Testis (tissue), 5 donors: ENCODE measurements at places on chromosomes 13 and 19. TPM values are rescaled to one million over a fixed set of nuclear protein-coding genes. Genes with fewer than 3 reads are reported as not detected.
A peak's percentile ranks its signal among the peaks of the same experiment; 100 is the strongest.

The NMRK2 gene
- 3.2 TPM for total RNA-seq

The ADAMTS10 gene
- 27.9 TPM for total RNA-seq

DNA sequence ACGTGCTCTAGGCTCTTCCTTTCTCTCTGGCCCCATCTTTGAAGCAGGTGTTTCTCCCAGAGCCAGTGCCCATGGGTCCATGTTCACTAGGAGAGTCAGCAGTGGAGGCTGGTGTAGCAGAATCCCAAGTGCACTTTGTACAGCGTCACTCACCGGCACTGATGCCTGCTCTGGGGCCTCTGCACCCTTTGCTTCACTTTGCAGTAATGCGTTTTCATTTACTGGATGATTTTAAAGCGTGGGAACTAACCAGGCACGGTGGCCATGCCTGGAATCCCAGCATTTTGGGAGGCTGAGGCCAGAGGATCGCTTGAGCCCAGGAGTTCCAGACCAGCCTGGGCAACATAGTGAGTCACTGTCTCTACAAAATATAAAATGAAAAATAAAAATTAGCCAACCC is 30.7 kb downstream of the SLC25A42 start:
- no peak for DNase-seq

- DNase-seq: peak; percentile 85
Measured at GRCh38 chr19:44808463-44809371, at the start of gene BCAM. BCAM (plus strand) TSS chr19:44809103; CDS start chr19:44809125, 22 bp downstream.

DNA sequence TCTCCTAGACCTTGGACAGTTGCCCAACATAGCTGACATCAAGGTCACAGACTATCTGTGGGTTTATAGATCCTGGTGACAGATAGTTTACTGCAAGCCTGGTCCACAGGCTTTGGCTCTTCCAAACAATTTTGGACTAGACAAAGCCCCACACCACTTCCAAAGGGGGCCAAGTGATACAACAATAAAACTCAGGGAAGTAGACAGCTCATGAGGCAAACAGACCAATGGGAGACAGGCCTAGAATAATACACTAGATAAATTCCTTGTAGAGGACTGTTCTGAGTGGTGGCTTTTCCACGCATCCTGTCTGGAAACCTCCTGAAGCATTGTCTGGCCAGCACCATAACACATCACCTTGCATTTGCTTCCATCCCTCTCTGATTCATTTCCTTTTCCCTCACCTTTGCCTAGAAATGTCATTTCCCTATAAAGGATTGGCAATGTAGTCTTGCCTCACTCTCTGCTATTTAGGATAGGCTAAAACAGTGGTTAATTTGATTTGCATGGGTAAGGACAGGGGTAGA is 284.2 kb downstream of the POU4F1 start:
- no peak for DNase-seq

DNA sequence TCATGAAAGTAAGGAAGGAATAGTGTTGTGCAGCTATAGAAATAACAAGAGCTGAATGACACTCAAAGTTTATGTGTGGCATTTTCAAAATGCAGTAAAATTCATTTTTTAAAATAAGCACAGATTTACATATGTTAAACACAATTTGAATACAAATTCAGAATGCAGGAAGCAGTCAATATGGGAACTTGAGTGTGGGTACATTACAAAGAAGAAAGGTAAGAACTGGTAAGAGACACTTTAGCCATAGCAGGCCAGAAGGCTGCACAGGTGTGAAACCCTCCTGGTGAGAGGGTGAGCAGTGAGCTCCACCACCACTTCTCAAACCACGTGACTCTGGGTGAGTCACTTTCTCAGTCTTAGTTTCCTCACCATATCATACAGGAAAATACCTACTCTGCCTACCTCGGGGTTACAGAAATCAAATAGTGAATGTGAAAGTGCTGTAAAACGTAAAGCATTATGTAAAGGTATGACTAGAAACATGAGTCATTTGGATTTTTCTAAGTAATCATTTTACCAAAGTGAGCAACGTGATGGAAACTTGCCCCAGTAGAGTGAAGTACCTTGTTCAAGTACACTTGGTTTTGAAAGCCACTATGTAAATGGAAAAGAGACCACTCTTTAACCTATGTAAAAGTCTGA is 40.5 kb downstream of the USP12 start:
- no peak for DNase-seq

GRCh38 chr19:17692566-17692965 is 4.4 kb upstream of the UNC13A start:
- DNase-seq: no peak
